Cardiac muscle cell (in vitro differentiated cells and primary cell): ENCODE measurements at places on chromosomes 1 and 21.

DNA sequence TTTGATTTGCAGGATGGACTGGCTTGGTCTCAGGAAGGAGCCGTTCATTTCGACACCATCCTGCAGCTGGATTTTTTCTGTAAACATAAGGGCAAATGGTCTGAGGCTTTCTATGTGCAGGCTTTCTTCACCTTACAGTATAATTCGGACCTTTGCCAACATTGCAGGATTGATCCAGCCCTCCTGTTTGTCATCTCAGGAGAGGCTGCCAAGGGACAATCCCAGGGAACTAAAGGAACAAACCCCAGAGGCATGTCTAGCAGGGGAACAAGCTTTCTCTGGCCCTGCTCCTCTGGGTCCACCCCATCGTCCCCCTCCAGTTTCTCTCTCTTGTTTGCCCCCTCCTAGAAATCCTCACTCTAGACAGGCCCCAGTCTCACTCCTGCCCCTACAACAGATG is 24.8 kb upstream of the GBP6 start:
- peak; percentile 29 for DNase-seq

DNA sequence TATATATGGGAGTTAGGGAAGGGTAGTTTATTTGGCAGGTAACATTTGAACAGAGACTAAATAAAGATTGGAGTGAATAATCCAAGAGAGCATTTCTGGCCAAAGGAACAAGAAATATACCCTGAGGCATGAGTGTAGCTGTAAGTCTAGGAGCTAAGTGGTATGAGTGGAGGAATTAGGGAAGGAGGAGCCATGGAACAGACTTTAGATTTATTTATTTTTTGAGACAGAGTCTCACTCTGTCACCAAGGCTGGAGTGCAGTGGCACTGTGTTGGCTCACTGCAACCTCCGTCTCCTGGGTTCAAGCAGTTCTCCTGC is 18.4 kb downstream of the CAPZA1 start:
- DNase-seq = no peak

DNA sequence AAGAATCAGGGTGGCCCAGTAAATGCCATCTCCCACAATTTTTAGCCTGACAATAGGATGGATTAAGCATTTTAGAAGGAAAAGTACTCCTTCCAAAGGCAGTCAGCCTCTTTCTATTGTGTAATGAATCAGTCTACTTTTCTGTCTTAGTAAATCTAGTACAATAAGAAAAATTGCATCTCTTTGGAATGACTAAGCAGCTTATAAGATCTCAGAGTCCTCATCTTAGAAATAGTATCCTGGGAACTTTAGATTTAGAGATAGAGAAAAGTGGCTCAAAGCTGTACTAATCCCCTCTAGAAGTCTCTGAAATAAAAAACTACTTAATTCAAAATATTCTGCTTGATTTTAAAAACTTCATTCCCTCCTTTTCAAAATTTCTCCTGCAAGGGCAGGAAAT is 81.4 kb downstream of the SLC44A5 start:
- no peak for DNase-seq

- DNase-seq = no peak
These were observed 13.4 kb downstream of the RNASEL start for GRCh38 chr1:182575540-182576149.

- DNase-seq = no peak
These were observed 153.0 kb downstream of the KCNJ6 start for GRCh38 chr21:37763298-37763697.

DNA sequence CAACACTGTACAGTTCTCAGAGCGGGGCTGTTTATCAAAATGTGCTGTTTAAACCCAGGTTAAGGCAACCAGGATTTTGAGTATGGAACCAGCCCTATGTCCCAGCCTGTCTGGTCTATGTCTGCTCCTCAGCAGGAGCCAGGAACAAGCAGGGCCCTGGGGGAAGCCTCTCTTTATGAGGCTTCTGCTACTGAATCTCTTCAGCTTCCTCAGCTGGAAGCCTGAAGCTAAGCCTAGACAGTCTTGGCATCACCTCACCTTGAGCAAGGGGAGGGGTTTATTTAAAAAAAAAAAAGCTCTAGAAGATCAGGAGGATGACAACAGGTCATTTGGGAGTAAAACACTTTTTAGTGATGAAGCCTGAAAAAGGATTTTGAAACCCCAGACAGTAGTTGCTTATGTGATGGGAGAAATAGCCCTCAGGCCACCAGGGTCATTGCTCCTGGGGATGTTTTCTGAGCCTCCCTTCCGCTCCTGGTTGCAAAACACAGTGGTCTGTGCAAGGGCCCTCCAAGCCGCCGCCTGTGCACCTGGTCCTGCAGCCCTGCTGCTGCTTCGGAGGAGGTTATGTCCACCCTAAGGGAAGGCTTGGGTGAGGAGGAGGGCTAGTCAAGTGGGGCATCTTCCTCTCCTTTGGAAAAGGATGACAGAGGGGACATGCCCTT is 21.8 kb upstream of the GRHL3 start:
- DNase-seq = no peak

- DNase-seq = no peak
These were observed 144.9 kb upstream of the HP1BP3 start for GRCh38 chr1:20931930-20932436.

GRCh38 chr1:7298145-7298544 is 473.0 kb upstream of the VAMP3 start:
- DNase-seq = peak; percentile 5

DNA sequence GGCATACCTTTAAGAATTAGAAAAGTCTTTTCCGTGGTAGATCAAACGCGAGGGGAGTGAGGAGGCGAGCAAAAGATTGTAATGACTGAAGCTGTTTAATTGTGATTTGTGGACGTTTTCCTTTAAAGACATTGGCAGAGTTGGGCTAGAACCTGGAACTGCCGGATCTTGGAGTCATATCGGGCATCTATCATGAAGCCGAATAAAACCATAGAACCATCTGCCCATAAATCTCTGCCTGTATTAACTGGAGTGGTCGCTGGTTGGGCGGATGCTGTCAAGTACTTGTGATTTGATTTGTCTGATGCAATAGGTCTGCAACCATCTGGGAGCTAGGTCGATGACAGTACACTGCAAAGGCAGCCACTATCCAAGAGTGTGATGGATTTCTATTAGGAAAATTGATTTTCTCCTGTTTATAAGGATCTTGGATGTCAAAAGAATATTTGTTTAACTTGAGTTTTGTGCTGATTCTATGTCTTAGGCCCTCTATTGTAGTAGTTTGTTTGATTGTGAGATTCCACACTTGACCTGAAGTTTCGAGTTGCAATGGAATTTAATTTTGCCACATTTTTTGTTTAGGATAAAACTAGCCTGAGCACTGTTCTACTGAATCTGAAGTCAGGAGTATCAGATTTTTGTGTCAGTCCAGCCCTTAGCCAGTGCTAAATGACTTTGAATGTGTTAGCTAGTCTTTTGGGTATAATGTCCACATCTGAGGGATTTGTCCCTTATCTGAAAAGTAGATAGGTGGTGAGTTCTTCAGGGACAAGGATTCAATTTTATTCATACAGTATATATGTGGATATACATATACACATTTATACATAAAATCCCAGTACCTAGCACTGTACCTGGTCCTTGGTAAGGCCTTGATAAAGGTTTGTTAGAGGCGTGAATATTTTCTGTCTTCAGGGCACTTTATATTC is 1.2 kb downstream of the SARS1 start:
- peak; percentile 91 for DNase-seq

DNA sequence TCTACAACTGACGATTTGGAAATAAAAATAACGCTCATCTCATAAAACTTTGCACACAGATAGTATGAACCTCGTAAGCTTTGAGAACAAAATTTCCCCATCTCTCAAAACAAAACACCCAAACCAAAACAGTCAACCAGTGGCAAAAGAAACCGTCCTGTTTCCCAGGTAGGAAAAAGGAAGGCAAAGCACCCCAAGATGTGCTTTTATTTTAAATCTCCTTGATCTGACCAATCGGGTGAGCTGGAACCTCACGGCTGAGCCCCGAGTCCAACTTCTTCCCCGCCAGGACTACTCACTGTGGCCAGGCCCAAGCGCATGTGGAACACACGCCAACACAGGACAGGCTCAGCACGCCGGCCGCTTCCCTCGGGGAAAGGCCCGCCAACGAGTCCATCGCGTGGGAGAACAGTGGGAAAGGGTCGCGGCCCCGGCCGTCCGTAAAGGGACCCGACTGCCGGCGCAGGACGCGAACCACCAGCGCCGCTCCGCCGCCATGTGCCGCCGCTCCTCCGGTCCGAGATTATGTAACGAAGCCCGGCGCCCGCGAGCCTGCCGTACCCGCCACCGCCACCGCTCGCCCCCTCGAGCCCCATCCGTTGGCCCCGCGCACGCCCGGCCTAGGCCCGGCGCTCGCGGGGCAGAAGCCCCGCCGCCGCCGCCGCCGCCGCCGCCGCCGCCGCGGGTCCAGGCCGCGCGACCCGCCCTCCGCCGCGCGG is 759 bp downstream of the AHCTF1 start:
- DNase-seq = peak; percentile 54

DNA sequence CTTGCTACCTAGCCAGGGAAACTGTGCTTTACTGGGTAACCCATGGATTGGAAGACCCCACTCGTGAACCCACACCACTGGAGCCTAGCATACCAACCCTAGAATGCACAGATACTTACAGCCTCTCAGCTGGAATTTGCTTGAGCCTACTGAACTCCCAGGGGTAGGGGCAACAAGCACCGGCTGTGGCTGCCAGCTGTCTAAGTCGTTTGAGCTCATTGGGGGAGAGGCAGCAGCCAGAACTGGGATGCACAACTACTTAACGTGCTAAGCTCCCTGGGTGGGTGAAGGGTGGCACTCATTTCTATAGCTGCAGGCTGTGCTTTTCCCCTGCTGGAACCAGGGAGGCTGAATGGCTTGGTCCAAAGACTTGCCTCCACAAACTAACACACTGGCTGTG is 212.4 kb downstream of the ZNF648 start:
- no peak for DNase-seq

DNA sequence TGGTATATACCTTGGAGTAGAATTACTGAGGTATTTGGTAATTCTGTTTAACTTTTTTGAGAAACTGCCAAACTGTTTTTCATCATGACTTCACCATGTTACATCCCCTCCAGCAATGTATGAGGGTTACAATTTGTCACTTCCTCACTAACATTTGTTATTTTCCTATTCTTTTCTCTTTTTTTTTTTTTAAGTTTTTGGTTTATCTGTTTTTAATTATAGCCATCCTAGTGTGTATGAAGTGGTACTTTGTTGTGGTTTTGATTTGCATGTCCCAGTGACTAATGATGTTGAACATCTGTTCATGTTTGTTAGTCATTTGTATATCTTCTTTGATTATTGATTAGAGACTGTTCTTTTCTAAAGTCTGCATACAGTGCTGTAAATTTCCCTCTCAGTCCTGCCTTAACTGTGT is 147.3 kb downstream of the HS2ST1 start:
- DNase-seq = no peak

DNA sequence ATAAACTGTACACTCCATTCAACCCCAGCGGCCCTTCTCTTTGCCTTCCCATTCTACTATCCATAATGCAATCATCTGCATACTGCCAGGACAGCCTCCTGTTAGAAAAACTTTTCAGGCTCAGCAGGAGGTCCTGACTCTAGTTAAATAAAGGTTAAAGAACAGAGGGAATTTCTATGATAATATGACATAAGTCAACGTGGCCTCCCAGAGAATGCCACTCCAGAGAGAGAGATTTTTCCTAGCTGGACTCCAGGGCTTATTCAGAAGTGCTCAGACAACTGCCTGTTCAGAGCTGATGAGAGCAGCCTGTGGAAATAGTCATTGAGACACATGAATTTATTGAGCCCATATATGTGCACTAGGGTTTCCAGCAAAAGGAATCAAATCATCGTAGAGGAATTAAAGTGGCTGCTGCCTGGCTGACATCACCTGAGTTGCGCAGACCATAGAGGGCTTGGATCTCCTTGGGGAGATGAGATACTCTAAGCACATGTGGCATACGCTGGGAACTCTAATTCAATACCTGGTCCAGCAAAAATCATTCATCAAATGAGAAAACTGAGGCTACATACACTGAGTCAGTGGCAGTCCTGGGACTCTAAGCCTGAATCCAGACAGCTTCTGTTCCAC is 736.2 kb downstream of the PTPRU start:
- DNase-seq = no peak

DNA sequence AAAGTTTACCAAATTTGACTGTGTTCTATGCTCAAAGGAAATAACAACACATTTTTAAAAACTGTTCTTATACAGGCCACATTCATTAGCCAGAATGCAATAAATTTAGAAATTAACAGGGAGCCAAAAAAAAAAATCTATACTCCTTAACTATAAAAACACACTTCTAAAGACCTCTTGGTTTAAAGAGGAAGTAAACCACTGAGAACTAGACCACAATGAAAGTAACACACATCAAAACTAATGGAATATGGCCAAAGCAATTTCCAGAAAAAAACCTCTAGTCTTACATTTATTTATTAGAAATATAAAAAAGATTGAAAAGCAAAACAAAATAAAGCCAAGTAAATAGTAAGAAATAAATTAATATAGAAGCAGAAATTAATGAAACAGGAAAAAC is 48.9 kb upstream of the GADD45A start:
- no peak for DNase-seq

- peak; percentile 65 for DNase-seq
These were observed 705 bp downstream of the AIDA start for GRCh38 chr1:222711319-222712252.

- no peak for DNase-seq
These were observed 3.3 kb upstream of the HES5 start for GRCh38 chr1:2533365-2533764.

DNA sequence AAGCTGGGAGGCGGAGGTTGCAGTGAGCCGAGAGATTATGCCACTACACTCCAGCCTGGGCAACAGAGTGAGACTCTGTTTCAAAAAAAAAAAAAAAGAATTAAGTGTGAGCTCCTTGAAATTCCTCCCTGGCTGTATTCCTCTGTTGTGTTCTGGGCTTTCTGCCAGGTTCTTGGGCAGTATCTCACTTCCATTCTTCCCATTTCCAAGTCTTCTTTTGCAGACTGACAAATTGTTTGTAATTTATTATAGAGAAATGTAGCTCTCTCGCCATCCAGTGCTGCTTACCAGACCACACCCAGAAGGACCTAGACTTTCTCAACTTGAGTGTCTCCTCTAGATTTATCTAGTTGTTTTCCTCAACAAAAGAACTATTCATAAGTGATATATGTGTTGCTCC is 105.0 kb upstream of the ADGRL2 start:
- peak; percentile 36 for DNase-seq

DNA sequence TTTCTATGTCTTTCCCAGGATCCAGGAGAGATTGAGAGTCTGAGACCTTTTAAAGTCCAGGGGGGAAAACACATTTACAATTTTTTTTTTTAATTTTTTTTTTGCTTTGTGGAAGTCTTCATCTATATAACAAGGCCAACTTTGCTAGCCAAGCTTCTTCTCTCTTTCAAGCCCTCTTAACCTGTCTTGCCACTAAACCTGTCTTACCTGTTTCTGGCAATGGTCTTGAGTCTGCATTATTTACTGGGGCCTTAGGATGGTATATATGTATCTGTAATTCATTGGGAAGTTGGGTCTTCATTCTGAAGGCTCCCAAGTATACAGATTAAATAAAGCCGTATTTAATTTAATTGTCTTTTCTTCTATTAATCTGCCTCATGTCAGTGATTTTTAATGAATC is 750.9 kb upstream of the B3GALT2 start:
- DNase-seq = no peak

GRCh38 chr1:94865360-94865759 is 45.2 kb downstream of the SLC44A3 start:
- peak; percentile 86 for DNase-seq

- DNase-seq = peak; percentile 59
These were observed 133.8 kb upstream of the F3 start for GRCh38 chr1:94675373-94675772.

- DNase-seq = no peak
These were observed 8.2 kb downstream of the NBPF1 start for GRCh38 chr1:16605213-16605525.

GRCh38 chr1:25067518-25068251 is 137.6 kb upstream of the RUNX3 start:
- no peak for DNase-seq

- peak; percentile 42 for DNase-seq
These were observed 43.4 kb upstream of the LRRC8C start for GRCh38 chr1:89589515-89589914.
